ENCODE measurements at places on chromosomes 1 and 21.

- DNase-seq: no peak
Measured at GRCh38 chr1:97849345-97850340, 71.2 kb downstream of the DPYD start.

GRCh38 chr1:246831543-246831942 lies 100.2 kb downstream of the AHCTF1 start:
- DNase-seq: no peak

DNA sequence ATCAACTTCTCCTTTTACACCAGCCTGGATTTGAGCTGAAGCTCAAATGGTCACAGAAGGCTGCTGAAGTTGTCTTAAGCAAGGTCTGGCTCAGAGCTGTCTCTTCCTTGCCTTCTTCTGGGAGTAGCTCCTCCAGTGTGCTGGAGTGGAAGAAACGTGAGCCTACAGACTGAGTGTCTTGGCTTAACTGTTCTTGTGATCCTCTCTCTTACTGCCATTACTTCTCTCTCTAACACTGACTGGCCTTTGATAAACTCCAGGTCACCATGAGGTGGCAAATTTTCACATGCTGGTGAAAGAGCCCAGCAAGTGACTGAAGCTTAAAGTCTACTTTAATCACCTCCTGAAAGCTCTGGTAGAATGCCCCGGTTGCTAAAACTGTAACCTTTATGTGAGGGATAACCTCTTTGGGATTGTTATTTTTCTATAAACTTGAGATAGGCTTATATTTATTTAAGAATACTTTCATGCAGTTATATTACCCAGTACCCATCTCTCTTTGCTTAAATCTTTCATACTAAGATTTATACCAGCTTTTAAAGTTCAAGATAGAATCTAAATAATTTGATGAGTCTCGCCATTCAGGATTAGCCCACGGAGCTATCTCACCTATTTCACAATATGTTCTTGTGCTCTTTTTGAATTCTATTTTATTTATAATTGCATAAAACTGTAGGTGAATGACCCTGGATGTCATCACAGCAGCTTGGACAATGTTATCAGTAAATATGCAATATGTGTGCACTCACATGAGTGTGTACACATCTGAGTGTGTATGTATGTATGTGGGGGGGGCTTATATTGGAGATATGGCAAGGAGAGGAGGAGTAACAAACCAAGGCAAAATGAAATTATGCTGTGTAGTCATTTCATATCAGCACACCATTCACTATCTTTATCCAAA lies 924.0 kb downstream of the LTN1 start:
- no peak for DNase-seq

DNA sequence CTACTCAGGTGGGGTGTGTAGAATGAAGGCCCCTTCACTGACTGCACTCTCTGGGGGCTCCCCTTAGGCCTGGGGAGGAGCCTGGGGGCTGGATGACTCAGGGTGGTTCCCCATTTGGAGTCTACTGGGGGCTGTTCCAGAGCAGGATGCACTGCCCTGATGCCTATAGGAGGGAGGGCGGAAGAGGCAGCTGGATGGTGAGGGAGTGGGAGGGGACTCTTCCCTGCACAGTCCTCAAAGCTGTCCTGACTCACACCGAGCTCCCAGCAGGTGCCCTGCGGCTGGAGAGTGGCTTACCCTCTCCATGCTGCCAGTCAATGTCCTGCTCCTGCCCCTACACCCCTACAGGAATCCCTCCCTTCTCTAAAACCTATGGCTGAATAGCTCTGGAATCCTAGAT lies 204.4 kb downstream of the TRABD2B start:
- DNase-seq: no peak

DNA sequence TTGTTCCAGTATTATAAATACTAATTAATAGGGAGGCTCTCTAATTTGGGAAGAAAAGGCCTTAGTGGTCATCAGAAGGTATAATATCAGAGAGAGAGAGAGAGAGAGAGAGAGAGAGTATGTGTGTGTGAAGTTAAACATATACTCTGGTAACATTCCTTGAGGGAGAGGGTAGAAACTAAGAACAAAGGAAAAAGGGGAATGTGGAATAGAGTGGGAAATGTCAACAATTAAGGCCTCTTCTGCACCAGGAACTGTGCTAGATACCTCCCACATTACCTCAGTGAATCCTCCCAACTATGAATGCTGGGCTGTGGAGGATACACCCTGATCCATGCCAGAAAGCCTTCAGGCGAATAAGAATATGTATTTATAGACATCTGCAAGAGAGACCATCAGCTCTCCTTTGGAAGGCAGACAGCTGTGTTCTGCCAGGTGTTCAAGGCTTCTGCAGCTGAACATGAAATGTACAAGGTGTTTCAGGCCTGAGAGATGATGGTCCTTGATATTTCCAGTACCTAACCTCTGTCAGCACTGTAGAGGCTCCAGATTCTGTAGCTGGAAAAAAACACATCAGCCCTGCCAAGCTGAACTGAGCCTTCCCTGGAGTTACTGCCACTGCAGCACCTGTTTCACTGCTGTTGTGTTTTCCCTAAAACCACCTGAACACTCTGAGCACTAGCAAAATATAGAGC lies 29.1 kb downstream of the TBX15 start:
- no peak for DNase-seq

GRCh38 chr21:34182436-34182835 lies 109.1 kb downstream of the MRPS6 start:
- no peak for DNase-seq

- no peak for DNase-seq
Measured at GRCh38 chr1:30649321-30649991, 73.9 kb downstream of the MATN1 start.

GRCh38 chr1:63824451-63824850 lies 50.6 kb downstream of the ROR1 start:
- DNase-seq: no peak

DNA sequence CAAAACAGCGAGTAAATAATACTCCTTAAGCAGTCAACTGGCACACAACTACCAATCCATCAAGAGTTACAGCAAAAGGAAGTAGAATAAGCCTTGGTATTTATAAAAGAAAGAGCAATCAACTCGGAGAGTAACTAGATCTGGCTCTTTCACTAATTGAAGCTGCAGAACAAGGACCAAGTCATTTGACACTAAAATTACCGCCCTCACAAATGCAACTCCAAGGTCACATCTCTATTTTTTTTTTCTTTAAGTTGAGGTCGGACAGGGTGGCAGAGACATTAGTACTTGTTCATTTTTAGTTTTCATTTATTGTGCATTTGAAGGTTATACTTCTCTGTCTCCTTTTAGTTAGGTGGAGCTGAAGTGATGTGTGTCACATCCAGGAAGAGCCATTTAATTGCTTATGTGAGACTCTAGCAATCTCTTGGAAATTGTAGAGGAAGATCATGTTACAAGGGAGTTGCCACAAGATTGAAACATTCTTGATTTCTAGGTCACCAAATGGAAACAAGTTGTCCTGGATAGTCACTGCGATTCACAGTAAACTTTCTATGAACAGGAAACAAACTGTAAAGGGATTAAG lies 138.1 kb upstream of the ADAMTS5 start:
- DNase-seq: no peak

DNA sequence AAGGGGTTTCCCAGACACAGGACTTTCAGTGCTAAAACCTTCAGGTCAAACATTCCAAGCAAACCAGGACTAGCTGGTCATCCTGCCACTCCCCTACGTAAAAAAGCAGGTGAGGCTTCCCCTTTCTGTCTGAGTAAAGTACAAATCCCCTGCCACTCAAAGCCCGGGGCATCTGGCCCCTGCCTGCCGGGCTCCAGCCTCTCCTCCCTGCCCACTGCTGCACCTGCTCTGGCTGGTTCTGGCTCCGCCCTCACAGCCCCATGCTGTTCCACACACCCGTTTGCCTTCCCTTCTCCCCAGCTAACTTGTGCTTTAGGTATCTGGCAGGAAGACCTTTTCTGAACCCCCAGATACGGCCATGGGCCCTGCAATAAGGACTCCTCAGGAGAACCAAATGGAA lies 23.3 kb upstream of the S100A7 start:
- no peak for DNase-seq

DNA sequence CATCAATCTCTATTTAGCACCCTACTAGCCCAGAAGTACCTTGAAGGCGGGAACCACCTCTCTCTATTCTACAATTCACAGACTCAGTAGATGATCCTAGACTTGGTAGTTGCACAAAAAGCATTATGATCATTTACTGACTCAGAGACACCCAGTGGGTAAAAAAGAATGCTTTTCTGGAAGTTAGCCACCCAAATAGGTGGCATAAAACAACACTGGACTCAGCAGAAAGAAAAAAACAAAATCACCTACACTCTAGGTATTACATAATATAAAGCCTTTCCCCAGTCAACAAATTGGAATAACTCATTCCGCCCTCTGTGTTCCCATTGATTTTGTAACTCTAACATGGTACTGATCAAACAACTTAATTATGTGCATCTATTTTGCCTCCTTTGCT lies 126.3 kb downstream of the PTPN14 start:
- no peak for DNase-seq

DNA sequence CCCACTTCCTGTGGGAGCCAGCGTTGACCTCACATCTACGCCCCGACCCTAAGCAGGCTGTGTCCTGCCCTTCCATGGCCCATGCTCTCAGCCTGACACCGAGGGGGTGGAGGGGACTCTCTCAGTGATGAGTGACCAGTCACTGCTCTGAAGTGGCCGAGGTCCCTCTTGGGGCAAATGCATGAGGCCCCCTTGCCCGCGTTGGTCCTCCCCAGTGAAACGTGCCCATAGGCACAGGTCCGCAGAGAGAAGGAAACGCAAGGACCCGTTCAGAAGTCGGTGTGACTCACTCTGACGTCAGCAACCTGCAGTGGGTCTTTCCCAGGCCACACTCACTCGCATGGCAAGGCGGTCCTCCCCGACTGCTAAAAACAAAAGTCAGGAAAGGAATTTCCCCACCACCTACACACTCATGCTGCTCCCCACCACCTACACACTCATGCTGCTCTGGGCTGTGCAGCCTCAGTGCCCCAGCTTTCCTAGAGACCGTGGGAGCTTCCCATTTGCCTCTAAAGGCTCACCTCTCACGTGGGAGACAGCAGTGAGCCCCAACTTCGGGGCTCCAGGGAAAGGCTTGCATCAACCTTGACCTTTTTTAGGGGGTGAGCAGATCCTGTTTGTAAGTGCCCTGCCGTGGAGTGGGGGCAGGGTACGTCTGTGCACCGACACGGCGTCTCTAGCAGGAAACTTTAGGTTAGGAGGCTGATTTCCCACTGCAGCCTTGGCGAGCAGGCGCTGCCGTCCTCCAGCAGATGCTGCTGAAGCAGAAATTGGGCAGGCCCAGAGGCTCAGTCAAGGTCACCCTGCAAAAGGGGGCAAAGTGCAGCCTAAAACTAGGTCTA lies 11.4 kb downstream of the UBASH3A start:
- DNase-seq: no peak

DNA sequence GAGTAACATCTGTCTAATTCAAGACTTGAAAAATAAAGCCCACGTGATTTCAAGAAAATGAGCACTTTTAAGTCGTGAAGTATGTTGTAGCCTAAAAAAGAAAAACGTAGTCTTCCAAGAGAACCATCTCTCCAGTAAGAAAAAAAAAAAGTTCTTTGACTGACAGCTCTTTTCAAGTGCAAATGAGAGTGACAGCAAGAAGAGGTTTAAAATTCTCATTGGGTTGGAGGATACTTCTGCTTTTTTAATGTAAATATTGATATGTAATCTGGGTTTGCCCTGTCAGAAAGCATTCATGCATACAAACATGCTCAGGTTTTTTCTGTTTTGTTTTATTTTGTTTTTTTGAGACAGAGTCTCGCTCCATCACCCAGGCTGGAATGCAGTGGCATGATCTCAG lies 32.3 kb upstream of the PRDM2 start:
- no peak for DNase-seq

GRCh38 chr1:246760422-246761347 lies 36.5 kb downstream of the SCCPDH start:
- no peak for DNase-seq

DNA sequence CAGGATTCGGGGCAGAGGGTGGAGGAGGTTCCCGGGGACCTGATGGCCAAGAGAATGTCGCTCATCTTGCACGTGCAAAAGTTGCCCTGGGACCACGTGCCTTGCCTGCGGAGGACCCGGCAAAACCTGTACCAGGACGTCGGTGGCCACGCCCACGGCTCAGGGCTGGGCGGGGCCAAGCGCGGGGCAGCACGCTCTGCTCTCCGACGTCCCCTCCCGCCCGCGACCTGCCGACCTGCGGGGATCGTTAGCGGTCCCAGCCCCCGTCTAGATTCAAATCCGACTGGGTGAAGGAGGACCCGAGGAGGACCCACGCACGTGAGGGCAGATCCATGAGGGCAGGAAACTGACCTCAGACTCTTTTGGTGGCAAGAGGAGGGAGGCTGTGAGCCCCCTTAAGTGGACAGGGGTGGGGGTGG lies at the start of gene C1orf167:
C1orf167 (plus strand) TSS at position 206 of the 419 bp plus-strand sequence. CDS start 2,208 bp downstream, outside the sequence.
- no peak for DNase-seq

DNA sequence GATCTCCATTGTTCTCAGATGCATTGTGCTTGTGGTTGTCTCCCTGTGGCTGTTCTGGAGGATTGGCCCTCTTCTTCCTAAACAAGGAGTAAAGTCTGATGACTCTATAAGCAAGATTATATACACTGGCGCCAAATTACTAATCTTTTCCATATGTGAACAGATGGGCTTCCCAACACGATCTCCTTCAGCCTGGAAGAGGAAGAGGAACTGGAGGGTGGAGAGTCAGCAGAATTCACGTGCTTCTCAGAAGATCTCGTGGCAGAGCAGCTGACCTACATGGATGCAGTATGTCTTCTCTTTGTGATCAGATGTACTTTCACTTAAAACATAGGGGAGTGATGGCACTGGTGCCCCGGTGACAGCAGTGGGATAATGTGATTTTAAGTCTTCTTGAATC lies 78.7 kb downstream of the RGL1 start:
- DNase-seq: no peak

DNA sequence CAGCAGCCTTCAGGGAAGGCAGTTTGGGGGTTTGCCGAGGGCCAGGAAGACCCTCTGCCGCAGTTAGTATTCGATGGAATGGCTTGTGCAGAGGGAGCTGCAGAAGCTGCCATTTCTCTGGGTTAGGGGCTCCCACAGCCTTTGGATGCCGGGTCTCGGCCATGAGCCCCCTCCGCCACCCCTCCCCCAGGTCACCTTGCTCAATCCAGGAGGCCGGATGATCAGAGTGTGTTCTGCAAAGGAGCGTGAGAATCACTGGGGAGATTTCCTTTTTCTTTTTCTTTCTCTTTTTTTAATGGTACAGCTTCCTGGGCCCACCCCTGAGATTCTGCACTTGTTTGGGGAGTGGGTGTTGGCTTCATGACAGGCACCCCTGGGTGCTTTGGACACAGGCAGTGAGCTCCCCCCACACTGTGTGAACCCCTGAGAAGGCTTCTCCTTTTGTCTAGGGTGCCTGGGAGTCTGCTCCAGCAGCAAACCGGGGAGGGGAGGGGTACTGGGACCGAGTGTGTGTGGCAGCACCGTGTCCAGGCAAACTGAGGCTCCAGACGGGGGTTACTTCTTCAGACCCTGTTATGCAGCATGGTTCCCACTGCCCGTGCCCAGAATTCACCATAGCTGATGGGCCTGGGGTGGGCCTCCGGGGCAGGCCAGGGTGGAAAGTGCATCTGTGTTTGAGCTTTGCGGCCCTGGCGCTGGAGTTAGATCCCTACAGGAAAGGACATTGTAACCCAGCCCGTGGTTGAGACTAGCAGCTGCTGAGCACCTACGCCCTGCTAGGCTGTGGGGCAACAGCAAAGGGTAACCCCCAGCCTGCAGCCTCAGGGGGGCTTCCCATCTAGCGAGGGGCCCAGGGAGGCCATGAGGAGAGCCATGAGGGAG lies 18.5 kb downstream of the TNFRSF1B start:
- DNase-seq: no peak

Data from right atrium auricular region (tissue), 2 donors.